HFFc6 (cell line): ENCODE measurements at places on chromosomes 5 and 9. TPM values are rescaled to one million over a fixed set of nuclear protein-coding genes. Genes with fewer than 3 reads are reported as not detected.

GRCh38 chr5:141729387-141730006 is 47.5 kb upstream of the ARAP3 start:
- DNase-seq, result no peak

DNA sequence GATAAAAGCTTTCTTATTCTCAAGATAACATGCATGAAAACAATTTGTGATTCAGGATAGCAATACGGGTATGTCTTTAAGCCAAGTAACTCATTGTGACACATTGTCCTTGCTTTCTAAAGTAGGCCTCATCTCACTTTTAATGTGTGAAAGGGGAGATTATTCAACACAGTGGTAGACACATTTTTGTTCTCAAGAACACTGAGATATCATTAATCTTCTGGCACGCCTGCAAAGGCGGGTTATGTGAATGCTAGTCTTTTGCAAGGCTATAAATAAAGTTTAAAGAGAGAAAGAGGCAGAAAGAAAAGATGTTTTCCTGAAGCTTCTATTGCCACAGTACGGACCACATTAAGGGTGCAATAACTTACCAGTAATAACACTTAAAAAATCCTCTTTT is 181.8 kb upstream of the MEF2C start:
- DNase-seq, result no peak

DNA sequence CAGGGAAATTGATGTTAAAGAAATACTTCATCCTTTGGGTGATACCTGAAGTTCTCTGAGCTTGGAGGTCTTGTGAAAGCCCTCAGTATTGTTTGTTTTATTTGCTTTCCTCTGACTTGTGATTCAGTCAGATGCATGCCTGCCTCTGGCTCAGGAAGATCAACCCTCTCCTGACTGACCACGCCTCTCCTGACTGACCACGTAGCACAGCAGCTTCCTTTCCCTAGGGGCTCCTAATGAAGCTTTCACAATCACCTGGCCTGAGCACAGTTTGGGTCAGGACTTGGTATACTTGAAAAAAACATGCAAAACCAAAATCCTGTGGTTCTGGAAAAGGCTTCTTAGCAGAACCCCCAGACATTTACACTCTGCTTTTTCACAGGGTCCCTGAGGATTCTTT is 3.8 kb downstream of the TGFBI start:
- DNase-seq, result peak; percentile 40

DNA sequence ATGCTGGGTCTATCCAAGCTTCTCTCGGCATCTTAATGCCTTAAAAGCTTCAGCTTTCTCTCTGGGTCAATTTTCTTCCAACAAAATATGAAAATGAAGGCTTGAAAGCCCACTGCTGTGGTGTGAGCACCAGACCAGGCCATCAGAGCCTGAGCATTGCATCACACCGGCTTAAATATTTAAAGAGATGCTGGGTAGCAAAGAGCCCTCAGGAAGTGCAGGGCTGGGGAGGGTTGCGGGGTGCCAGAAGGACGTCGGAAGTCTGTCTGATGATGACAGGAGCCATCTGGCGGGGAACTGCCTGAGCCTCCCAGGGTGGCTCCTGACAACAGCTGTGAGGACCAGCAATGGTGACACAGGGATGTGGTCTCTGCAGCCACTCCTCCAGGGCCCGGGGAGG is 185.5 kb downstream of the OLFM1 start:
- no peak for DNase-seq

DNA sequence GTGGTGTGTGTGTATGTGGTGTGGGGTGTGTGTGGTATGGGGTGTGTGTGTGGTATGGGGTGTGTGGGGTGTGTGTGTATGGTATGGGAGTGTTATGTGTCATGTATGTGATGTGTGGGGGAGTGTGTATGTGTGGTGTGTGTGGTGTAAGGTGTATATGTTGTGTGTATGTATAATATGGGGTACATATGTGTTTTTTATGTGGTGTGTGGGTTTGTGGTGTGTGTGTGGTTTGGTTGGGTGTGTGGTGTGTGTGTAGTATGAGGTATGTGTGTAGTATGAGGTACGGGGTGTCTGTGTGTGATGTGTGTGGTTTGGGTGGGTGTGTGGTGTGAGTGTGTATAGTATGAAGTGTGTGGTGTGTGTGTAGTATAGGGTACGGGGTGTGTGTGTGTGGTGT is 11.4 kb downstream of the ECSCR start:
- DNase-seq, result no peak

GRCh38 chr9:82797534-82797933 is 265.4 kb downstream of the RASEF start:
- no peak for DNase-seq

The SLC22A5 gene
- 4.7 to 5.5 TPM (median 4.8 TPM) in 3 replicates for total RNA-seq

The LURAP1L gene
- total RNA-seq, result 1.3 to 1.6 TPM (median 1.4 TPM) in 3 replicates

The PRRX2 gene
- 34.0 to 104 TPM (median 36.3 TPM) in 3 replicates for total RNA-seq

The PSIP1 gene
- total RNA-seq, result 30.0 and 43.9 TPM in 2 replicates

The TRUB2 gene
- 27.0 and 34.5 TPM in 2 replicates for total RNA-seq
